Stimulated activated CD8-positive, alpha-beta memory T cell treated with anti-CD3 and anti-CD28 coated beads, Interleukin-7, amount 100 ng/mL, for 1 hour (primary cell): ENCODE measurements at places on chromosomes 1 and 21.
A peak's percentile ranks its signal among the peaks of the same experiment; 100 is the strongest.

DNA sequence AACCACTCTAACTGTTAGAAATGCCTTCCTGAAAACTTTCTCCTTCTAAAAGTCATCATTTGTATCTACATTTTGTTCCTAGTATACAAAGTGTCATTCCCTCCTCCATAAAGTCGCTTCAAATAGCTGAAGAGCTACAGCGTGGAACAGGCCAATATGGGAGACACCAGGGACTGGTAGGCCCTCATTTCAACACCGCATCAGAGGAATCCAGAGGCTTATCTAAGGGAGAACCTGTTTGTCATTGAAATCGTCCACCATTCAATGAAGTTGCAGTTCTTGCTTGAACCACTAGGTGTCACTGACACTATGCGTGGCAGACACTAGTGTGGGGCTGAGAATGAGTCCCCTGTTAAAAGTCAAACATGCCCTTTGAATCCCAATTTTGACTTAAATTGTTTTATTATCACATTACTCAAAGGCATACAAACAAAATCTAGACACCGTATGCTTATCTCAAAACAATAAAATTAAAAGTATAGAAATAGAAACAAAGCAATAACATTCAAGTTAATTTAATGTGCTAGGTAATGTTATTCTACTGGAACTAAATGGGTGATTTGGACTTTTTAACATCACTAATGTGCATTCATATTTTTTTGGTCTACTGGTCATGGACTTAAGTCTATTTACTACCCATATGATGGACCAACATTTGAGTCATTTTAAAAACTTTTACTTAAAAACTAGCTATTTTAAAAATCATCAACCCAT is 182.3 kb downstream of the FCRL5 start:
- DNase-seq: peak; percentile 4

GRCh38 chr1:153728305-153729066 is 636 bp downstream of the INTS3 start:
- DNase-seq: no peak

GRCh38 chr1:205604825-205605505 is 26.8 kb downstream of the ELK4 start:
- DNase-seq: no peak

- no peak for DNase-seq
These were observed 33.0 kb upstream of the IFI44L start for GRCh38 chr1:78587211-78587610.

DNA sequence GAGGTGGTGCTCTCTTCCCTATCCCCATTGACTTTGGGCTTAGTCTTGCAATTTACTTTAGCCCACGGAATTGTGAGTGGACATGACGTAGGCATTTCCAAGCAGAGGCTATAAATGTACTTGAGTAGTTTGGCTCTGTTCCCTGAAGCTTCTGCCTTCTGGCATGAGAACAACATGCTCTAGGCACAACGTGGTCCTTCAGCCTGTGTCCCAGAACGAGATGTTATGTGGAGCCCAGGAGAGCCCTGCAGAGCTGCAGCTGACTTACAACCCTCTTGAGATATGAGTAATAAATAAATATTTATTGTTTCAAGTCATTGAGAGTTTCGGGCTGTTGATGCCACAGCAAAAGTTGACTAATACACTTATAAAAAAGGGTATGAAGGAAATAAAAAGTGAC is 105.2 kb upstream of the HMGB4 start:
- DNase-seq: no peak

DNA sequence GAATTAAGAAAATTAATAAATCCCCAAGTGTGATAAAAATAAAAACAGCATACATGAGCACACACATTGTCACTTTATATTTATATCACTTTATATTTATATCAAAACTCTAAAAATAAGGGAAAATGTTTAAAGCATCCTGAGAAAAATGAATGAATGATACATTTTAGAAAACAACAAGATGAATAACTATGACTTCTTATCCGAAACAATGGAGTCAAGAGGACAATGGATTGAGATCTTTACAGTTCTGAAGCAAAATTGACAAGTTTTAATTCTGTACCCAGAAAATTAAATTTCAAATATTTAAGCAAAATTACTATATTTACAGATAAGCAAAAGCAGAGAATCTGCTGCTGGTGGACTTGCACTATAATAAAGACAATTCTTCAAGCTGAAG is 512.6 kb downstream of the MRPL39 start:
- no peak for DNase-seq

GRCh38 chr1:152869808-152870419 is 8.2 kb upstream of the SMCP start:
- DNase-seq: peak; percentile 24

DNA sequence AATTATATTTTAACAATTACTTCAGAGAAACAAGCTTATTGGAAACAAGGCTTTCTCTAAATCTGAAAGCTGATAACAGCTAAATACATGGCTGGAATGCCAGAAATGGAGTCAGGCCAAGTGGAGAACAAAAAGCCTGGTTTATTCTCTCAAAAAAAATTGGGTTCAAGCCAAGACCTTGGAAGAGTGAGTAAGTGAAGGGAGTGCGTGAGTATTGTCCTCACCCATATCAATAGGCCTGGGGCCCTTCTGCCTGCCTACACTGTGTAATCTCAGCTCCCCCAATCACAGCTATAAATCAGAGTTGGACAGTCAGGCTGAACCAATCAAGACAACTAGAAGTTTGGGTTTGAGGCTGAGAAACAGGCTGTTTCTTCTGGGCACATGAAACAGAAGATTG is 7.4 kb downstream of the KYAT3 start:
- no peak for DNase-seq

GRCh38 chr1:85502171-85502570 is 37.2 kb upstream of the DDAH1 start:
- no peak for DNase-seq

DNA sequence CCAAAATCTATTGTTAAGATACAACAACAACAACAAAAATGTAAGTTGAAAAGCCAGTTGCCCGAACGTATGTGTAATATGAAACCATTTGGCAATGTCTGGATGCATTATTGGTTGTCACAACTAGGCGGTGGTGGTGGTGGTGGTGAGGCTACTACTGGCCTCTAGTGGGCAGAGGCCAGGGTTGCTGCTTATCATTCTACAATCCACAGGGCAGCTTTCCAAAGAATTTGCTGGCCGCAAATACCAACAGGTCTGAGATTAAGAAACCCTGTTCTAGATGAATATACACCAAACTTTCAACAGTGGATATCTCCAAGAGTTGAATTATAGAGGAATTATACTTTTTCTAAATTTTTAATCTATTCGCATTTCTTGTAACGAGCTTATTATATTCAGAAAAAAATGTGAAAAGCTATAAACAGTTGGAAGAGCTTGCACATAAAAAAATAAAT is 26.8 kb upstream of the ZNF697 start:
- no peak for DNase-seq

DNA sequence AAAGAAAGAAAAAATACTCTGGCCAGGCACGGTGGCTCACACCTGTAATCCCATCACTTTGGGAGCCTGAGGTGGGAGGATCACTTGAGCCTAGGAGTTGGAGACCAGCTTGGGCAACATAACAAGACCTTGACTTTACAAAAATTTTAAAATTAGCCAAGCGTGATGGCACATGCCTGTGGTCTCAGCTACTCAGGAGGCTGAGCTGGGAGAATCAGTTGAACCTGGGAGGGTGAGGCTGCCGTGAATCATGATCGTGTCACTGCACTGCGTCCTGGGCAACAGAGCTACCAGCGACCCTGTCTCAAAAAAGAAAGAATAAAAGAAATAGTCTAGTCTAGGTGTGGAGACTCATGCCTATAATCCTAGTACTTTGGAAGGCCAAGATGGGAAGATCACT is 22.3 kb downstream of the RRP1B start:
- DNase-seq: no peak

- no peak for DNase-seq
These were observed 9.3 kb downstream of the MYBPH start for GRCh38 chr1:203166192-203166940.

DNA sequence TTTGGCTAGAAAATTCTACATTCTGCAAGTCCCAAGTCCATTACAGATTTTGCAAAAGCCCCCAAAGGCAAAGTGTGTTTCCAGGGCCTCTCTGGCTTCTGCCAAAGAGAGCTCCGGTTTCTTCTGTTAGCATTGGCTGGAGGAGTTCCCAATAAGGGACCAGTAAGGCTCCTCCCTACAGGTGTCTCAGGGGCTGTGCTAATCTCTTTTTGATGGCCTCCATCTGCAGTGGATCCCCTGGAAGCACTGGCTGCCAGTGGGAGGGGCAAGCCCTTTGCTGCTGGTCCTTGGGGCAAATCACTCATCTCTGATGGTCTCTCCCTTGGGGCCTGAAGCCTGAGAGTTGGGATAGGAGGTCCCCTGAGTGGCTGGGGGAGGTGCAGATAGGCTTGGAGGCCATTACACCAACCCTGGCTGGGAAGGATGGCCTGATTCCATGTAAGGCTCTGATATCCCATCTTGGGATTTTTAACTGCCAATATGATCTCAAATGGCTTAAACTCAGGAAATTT is 89.1 kb upstream of the USP24 start:
- no peak for DNase-seq

GRCh38 chr21:36330904-36331303 is 10.9 kb downstream of the MORC3 start:
- no peak for DNase-seq

DNA sequence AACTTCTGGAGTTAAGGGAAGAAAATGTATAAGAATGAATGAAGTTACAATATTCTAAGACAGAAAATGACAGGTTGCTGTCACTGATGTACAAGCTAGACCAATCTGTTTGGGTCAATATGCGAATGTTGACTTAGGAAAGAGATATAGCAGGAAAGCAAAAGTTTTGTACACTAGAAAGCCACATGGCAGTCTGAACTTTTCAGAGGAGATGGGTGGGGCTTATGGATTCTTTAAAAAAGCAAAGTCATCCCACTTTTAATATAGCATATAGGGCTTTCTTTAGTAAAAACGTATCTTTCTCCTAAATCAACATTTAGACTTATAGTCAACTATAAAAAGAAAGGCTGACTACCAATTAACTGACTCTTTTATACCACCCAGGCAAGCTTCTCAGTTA is 381.2 kb downstream of the PTPRC start:
- DNase-seq: no peak

DNA sequence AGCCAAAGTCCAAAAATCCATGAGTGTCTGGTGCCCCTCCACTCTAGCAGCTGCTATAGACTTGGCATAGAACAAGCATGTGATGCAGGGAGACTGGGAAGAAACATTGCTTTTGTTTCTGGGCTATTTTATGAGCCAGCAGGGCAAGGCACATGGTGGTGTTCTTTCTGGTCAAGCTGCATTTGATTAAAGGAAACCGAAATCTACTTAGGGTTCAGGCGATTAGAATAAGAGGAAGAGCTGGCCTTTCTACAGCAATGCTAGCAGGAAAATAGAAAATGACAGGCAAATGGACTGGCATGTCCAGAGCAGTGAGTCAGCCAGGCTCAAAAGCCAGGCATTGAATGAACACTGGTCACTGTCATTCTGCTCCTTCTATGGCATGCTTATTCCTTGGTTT is 28.5 kb upstream of the ARHGAP29 start:
- no peak for DNase-seq

DNA sequence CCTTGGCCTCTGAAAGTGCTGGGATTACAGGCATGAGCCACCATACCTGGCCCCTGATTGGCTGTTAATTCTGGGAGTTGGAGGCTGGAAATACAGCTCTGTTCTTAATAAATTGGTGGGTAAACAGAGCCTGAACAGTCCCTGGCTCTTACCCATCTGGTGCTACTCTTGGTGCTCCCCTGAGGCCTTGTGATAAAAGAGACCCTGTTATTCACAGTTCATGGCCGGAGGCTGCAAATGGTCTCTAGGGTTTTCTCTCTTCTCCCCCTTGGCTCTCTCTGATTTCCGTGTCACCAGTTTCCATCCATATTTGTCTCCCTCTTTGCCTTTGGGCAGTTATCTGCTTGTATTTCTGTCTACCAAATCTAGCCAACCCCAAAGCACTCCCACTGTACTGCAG is 17.2 kb downstream of the NFASC start:
- DNase-seq: no peak

DNA sequence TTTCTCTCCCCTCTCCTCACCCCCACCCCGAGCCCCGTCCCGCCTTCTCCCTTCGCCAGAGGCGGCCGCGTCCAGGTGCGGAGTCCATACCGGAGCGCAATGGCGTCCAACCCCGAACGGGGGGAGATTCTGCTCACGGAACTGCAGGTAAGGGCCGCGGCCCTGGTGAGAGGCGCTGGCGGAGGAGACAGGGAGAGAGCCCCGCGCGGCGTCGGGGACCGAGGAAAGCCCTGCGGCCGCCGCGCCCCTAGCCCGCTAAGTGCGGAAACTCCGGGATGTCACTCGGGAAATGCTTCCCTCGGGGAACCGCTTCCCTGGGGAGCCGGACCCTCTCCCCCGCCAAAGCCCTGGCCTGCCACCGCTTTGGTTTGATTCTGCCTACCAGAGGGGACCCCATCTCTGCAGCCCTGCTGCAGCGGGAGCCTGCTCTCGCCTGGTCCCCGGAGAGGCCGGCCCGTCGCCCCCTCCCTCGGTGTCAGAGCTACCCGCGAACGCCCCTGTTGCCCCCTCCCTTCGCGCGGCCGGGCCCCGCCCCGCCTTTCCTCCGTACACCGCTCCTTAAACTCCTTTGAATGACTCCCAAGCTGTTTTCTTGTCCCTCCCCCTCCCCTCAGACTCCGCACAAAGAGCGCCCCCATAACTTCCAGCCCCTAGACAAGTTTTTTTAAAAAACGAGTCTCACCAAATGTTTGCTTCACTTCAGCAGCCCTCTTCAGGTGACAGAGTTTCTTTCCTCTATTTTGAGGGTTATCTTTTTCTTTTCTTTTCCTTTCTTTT is 597 bp downstream of the PKN2 start:
- DNase-seq: peak; percentile 15

- DNase-seq: no peak
These were observed 37.2 kb upstream of the NPL start for GRCh38 chr1:182752077-182752988.

DNA sequence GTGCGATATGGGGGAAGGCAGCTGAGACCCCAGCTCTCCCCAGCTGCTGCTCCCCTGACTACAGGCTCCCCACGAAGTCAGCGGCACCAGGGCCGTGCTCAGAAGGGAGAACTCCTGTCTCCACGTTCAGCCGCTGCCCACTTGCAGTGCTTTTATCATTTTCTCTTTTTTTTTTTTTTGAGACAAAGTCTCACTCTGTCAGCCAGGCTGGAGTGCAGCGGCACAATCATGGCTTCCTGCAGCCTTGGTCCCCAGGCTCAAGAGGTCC is 933 bp upstream of the FTCD start:
- no peak for DNase-seq

DNA sequence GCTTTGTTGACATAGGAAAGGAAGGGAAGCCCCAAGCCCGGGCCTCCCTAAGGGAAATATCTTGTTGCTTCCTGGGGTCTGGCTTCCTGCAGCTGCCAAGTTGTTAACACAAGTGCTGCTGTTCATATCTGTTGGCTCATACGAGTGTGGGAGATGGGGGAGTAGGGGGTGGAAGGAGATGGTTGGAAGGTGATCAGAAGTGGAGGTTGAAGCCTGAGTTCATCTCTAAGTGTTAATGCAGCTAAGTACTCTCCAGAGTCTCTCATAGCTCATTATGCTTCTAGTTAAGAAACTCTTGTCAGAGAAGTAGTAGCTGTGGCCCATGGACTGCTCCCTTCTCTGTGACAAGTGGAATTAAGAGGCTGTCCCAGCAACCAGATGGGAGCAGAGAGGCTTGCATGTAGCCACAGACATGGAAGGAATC is 319.2 kb upstream of the SPAG17 start:
- no peak for DNase-seq

GRCh38 chr1:157959750-157960149 is 33.7 kb upstream of the KIRREL1 start:
- no peak for DNase-seq
